ENCODE measurements at places on chromosomes 11 and 22.

GRCh38 chr22:38871360-38872171 lies 450 bp downstream of the CBX6 start:
- DNase-seq = no peak

GRCh38 chr11:69167916-69168691 lies 12.4 kb downstream of the SMIM38 start:
- peak; percentile 33 for DNase-seq

DNA sequence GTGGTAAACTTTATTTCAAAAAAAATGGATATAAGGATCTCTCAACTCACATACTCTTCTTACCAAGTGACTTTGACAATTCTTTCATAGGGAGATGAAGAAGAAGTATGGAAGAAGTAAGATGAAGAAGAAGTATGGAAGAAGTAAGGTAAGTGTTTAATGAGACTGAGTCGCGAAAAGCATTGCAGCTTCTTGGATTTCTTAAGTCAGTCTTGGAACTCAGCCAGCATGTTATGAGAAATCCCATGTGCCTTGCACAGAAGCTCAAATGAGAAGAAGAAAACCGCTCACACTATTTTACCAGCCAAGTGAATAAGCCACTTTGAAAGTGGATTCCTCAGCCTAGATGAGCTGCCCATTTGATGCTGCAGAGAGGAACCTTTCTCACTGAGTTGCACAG lies 332.0 kb upstream of the CCDC179 start:
- no peak for DNase-seq

DNA sequence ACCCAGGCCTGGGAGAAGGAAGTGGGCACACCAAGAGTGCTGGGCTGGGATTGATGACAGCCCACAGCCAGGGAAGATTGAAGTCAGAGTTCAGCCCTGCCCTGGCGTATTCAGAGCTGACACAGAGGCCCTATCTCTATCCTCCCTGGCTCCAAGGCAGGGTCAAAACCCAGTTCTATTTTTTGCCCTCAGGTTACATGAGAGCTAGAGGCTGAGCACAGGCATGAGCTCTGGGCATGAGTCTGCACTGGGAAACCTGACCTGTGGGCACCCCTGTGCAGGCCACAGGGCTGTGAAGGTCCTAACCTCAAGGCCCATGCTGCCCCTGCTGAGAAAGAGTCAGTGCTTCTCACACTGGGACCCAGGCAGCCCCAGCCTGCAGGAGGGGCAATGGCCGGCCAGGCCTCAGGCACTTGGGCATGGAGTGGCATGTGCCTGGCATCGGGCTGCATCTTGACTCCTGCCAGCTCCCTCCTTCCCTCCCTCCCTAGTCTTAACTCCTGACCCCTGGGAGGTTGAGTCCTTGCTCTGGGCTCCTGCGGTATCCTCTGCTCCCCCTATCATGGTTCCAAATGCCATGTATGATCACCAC lies 5.4 kb downstream of the SLC35E4 start:
- DNase-seq = no peak

DNA sequence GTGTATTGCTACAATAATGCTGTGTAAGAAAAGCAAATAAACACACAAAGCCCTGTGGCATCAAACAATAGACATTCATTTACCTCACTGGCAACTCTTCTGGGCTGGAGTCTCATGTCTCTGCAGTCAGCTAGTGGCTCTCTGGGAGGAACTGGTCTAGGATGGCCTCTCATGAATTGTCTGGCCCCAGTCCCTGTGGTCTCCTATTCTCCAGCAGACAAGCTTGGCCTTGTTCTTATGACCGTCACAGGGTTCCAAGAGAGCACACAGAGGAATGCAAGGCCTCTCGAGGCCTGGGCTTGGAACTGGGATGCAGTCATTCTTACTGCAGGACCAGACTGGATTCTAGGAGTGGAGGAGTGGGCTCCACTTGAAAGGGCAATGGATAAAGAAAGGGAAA lies 141.2 kb upstream of the NTM start:
- no peak for DNase-seq

- DNase-seq = no peak
These were observed 15.7 kb downstream of the IFITM10 start for GRCh38 chr11:1734641-1735081.

DNA sequence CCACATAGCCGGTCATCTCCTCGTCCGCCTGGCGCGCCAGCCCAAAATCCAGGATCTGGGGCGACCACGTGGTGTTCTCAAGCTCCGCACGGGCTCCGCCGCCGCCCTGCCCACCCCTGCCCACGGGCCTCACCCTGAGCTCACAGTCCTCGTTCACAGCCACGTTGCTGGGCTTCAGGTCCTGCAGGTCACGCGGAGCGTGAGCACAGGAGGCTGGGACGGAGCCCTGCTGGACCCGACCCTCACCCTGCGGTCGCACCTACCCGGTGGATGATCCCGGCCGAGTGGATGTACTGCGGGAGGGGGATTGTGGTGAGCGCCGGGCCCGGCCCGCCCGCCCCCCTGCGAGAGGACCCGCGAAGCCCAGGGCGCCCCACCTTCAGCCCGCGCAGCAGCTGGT lies 3.2 kb downstream of the MAPK11 start:
- no peak for DNase-seq

Data from RWPE1 (cell line).